ENCODE measurements at places on chromosomes 11 and 22. TPM values are rescaled to one million over a fixed set of nuclear protein-coding genes. Genes with fewer than 3 reads are reported as not detected.

- no peak for DNase-seq
Measured at GRCh38 chr11:11708256-11708655, 86.5 kb upstream of the GALNT18 start.

The GGTLC3 gene
- 1.1 TPM for polyA plus RNA-seq

GRCh38 chr11:116519499-116519898 lies 253.3 kb downstream of the BUD13 start:
- DNase-seq = no peak

- no peak for DNase-seq
Measured at GRCh38 chr11:110169738-110170137, 76.5 kb downstream of the ZC3H12C start.

The SLC16A8 gene
- 0.94 TPM for polyA plus RNA-seq

GRCh38 chr11:38818720-38819119 lies 2220.7 kb upstream of the RAG2 start:
- DNase-seq = no peak

DNA sequence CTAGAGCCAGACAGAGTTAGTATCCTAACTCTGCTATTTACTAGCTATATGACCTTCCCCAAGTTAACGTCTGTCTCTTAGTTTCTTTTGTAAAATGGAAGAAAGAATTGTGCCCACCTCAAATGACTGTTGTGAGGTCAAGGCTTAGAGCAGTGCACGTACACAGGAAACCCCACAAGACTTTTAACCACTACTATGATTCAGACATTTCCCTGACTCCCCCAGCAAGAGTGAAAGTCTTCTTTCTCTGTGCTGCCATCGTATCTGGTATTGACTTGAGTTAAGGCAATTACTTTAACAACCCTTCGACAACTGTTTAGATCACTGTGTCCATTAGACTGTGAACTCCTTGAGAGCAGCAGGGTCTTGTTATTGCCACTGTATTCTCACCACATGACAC lies 2.6 kb upstream of the OR52W1 start:
- DNase-seq = no peak

DNA sequence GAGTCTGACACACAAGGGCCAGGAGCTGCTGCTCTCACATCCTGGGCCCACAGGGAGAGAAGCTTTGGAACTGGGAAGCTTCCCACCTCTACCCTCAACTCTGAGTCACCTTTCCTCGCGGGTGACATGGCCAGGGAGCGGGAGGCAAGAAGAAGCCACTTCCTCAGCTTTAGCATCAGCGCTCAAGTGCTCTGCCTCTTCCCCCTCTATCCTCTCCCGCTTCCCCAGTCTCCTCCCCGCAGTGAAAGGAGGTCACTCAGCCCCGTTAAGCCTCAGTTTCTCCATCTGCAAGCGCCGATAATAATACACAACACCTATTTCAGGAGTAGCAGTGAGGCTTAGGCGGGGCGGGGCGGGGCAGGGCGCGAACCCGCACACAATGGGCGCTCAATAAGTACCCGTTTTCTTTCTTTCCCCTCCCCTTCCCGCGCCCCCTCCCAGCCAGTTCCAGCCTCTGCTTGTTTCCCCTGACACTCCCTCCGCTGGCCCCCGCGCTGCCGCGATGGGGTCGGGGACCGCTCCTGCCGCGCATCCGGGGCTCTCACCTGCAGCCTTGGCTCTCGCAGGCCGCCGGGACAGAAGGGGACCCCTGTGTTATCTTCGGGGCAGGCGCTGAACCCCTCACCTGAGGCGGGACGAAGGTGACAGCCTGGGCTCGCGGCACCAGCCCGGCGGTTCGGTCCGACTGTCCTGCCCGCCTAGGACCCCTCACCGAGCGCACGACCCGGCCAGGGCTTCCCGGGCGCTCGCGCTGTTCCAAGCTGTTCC lies 892 bp downstream of the GDPD5 start:
- DNase-seq = no peak

The PANX3 gene
- not detected for polyA plus RNA-seq

DNA sequence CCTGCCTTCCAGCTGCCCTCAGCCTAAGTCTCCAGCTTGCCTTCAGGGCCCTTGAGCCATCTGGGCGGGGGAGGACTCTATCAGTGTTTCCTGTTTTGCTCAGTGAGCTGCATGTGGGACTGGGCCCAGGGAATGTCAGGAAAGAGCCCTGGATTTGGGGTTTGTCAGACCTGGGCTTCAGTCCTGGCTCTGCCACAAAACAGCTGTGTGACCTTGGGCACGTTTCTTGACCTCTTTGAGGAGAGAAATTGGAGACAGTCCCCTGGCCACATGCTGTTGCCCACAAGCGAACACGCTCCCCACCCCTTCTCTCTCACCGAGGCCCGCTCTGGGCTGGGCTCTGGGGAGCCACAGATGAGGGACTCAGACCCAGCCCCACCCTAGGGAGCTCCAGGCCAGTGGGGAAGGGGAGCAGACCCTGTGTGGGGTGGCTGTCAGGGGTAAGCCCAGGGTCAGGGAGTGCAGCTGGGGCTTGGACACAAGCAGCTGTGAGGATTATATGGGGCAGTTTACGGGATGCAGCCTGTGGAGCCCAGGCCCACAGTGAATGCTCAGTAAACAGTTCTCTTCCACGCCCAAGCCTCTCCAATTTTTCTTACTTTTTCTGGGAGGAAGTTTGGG lies 12.3 kb downstream of the MYO7A start:
- DNase-seq = no peak

GRCh38 chr11:130995266-130995665 lies 79.0 kb upstream of the SNX19 start:
- DNase-seq = no peak

GRCh38 chr22:29520851-29521250 lies 32.7 kb downstream of the THOC5 start:
- DNase-seq = no peak

GRCh38 chr11:1768141-1768469 lies 4.4 kb upstream of the CTSD start:
- DNase-seq = no peak

GRCh38 chr11:117498791-117499190 lies 171.1 kb downstream of the CEP164 start:
- DNase-seq = no peak

The VWA5A gene
- polyA plus RNA-seq = 13.7 TPM

The SAA2 gene
- not detected for polyA plus RNA-seq

DNA sequence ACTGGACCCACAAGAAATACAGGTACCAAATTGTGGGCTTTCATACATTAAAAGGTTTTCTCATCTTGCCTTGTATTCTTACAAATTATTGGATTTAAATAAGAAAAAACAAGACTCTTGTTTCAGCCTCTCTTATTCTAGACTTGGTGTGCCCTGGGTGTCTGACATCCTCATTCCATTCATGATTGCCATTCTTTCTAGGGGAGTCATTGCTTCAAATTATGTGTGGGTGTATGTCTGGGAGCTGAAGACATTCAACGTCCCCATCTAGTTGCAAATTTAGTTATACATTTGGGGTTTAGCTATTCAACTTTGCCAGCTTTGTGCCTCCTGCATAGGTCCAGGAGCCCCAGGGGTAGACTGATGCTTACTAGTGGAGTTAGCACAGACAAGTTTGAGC lies 18.1 kb downstream of the MAML2 start:
- no peak for DNase-seq

The GTSE1 gene
- 11.8 TPM for polyA plus RNA-seq

DNA sequence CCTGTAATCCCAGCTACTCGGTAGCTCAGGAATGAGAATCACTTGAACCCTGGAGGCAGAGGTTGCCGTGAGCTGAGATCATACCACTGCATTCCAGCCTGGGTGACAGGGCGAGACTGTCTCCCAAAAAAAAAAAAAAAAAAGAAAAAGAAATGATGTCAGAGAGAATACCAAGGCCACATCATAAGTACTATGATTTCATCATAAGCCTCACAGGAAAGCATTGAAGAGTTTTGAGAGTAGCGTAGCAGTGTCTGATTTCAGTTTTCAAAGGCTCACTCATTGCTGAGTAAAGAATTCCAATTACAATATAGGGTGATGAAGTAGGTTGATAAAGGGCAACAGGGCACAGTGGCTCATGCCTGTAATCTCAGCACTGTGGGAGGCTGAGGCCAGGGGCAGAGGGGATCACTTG lies 88.8 kb downstream of the MRTFA start:
- DNase-seq = no peak

DNA sequence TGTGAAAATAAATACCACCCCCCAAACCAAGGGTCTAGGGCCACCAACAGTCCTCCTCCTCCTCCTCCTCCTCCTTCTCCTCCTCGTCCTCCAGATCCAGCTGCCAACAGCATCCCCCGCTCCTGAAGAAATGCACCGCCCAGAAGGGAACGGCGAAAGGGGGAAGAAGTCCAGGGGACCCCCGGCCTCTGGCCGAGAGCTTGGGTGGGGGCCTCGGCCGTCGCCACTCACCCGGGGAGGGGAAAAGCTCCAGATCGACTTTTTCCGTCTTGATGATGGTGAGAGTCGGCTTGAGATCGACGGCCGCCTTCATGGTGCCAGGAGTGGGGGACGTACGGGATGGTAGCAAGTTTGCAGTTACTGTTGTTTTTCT lies 65.7 kb downstream of the ETS1 start:
- DNase-seq = no peak

DNA sequence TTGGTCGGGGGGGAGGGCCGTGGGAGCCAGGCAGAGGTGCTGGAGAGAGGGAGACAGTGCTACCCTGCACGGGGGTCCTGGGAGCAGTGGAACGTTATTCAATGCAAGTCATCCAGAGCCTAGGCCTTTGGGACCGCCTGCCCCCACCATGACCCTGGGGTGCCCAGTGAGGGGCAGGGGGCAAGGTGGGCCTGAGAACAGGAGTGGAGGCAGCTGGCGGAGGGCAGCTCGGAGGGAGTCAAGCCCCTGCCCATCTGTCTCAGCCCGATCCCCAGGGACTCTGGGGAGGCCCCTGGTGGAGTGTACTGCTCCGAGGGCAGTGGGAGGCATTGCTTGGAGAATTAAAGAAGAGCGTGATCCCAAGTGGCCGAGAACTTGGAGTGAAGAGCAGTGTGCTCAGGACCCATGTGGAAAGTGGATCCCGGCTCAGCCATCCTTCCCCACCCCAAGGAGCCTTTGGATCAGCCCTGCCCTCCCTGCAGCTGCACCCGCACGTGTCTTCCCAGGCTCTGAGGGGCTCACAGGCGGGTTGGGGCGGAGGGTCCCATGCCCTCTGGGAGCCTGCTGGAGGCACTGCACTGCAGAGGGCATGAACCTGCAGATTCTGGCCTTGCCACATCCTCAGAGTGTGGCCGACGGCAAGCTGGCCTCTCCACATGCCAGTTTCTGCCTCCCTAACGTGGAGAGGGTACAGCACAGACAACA lies 34.0 kb upstream of the SMIM38 start:
- no peak for DNase-seq

- DNase-seq = no peak
Measured at GRCh38 chr11:122977470-122978298, 4.0 kb downstream of the BSX start.

The CATSPER1 gene
- polyA plus RNA-seq = not detected

DNA sequence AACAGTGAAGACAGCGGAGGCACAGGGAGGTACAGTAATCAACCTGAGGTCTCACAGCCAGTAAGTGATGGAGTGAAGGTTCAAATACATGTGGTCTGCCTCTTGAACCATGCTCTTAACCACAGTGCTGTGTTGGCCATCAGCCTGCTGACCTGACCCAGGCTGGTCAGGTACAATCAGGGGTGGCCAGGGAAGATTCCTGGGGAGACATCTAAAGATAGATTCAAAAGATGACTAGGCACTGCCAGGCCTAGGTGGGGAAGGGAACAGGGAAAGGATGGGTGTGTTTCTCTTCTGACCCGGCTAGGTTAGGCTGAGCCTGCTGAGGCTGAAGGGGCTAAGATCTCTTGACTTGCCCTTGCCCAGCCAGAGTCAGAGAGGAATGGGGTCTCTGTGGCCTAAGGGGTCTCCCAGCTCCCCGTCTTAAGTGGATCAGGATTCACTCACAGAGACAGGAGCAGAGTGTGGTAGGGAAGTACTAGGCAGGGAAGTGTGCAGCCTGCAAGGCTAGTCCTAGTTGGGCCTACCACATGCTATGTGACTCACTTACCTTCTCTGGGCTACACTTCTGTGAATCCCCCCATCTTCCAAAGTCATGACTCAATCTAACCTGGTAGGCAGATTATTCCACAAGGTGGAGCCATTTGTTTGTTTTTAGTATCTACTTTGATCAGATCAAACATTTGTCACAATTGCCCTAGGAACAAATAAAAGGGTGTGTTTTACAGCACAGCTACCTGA lies 10.4 kb upstream of the SREBF2 start:
- no peak for DNase-seq

The SUSD2 gene
- 12.0 TPM for polyA plus RNA-seq
